ENCODE measurements at places on chromosomes 11 and 22. TPM values are rescaled to one million over a fixed set of nuclear protein-coding genes. Genes with fewer than 3 reads are reported as not detected.

The CD6 gene
- 293 TPM for total RNA-seq

The FAT3 gene
- not detected for total RNA-seq

The SNX32 gene
- total RNA-seq = 1.6 TPM

The FIBP gene
- total RNA-seq = 71.7 TPM

The IGSF9B gene
- 66.2 TPM for total RNA-seq

The MN1 gene
- 0.40 TPM for total RNA-seq

The DUSP8 gene
- 2.6 TPM for total RNA-seq

GRCh38 chr22:40823426-40823825 is 4.3 kb upstream of the SLC25A17 start:
- no peaks in the 10 kb centered on the region for H3K27me3 ChIP-seq
- peaks cover 17% of the 10 kb centered on the region for H3K36me3 ChIP-seq
- no peak overlapping the region for H3K4me3 ChIP-seq
- peaks cover 11% of the 10 kb centered on the region for H3K4me1 ChIP-seq
- H3K27ac ChIP-seq = no peak overlapping the region

DNA sequence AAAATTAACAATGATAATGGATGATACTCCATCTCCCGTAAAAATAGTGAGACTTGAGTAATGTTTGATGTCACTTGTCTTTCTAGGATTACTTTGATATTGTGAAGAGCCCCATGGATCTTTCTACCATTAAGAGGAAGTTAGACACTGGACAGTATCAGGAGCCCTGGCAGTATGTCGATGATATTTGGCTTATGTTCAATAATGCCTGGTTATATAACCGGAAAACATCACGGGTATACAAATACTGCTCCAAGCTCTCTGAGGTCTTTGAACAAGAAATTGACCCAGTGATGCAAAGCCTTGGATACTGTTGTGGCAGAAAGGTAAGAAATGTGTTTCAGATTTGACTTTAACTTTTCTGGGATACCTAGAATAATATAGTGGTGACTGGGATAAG is 48.0 kb upstream of the L3MBTL2 start:
- H3K27ac ChIP-seq = no peak overlapping the region
- no peaks in the 10 kb centered on the region for H3K27me3 ChIP-seq
- H3K4me3 ChIP-seq = no peak overlapping the region
- H3K36me3 ChIP-seq = peaks cover 81% of the 10 kb centered on the region
- DNase-seq = no peak

DNA sequence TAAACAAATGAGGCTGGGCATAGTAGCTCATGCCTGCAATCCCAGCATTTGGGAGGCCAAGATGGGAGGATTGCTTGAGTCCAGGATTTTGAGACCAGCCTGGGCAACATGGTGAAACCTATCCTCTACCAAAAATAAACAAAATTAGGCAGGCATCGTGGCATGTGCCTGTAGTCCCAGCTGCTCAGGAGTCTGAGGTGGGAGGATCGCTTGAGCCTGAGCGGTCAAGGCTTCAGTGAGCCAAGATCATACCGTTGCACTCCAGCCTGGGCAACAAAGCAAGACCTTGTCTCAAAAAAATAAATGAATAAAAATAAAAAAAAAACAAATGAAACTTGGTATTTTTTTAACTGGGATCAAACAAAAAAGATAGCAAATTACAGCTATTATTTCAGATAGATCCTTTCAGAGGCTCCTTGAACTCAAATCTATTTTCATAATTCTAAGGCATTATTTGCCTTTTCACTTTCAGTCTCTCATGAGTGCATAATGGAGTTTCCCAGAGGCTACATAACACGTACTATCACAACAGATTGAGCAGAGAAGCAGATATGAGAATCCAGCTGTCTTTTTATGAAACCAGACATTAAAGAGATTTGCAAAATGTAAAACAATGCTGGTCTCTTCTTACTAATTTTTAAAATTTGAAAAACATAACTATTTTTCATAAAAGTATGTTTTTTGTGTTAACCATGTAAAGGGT is 23.1 kb downstream of the DDIAS start:
- no peak overlapping the region for H3K27ac ChIP-seq
- peaks cover 27% of the 10 kb centered on the region for H3K36me3 ChIP-seq
- H3K27me3 ChIP-seq = no peaks in the 10 kb centered on the region
- DNase-seq = no peak
- H3K4me3 ChIP-seq = no peak overlapping the region

GRCh38 chr11:71426413-71426812 is 21.8 kb downstream of the DHCR7 start:
- no peak for DNase-seq
- H3K27me3 ChIP-seq = no peaks in the 10 kb centered on the region
- H3K27ac ChIP-seq = no peak overlapping the region
- H3K36me3 ChIP-seq = no peaks in the 10 kb centered on the region

- H3K4me1 ChIP-seq = peaks cover 38% of the 10 kb centered on the region
- DNase-seq = no peak
Measured at GRCh38 chr11:65644837-65645236, 6.9 kb downstream of the SIPA1 start.

- H3K27me3 ChIP-seq = no peaks in the 10 kb centered on the region
- no peaks in the 10 kb centered on the region for H3K36me3 ChIP-seq
- H3K27ac ChIP-seq = no peak overlapping the region
- H3K4me1 ChIP-seq = no peaks in the 10 kb centered on the region
Measured at GRCh38 chr11:70538641-70539359, 140.5 kb downstream of the CTTN start.

DNA sequence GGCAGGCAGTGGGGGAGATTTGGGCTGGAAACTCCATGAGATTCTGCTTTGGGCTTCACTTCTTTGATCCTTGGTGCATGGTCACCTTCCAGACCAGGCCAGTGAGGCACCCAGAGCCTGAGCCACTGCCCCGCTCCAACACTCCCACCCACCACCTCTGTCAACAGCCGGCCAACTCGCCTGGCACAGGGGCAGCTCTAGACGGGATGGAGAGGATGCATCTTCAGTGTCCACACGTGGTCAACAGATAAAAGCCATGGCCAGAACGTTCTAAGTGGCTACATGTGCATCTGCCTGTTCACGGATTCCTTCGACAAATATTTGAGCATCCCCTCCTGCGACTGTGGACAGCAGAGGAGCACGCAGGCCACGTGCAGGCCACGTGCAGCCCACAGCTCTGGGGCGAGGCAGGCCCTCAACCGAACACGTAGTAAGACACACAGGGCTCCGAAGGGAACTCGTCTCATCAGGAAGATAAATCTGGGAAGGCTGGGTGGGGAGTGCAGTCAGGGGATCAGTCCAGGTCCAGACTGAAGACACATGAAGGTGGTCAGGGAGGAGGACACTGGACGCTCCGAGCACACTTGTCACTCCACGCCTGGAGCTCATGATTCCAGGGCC is 1.2 kb downstream of the LRRC56 start:
- H3K4me3 ChIP-seq = no peak overlapping the region
- peaks cover 26% of the 10 kb centered on the region for H3K4me1 ChIP-seq
- no peak for DNase-seq
- no peaks in the 10 kb centered on the region for H3K27me3 ChIP-seq

- no peaks in the 10 kb centered on the region for H3K36me3 ChIP-seq
- no peaks in the 10 kb centered on the region for H3K4me1 ChIP-seq
- H3K27ac ChIP-seq = no peak overlapping the region
- peaks cover 13% of the 10 kb centered on the region for H3K27me3 ChIP-seq
- peak; percentile 61 for DNase-seq
- no peak overlapping the region for H3K4me3 ChIP-seq
Measured at GRCh38 chr11:4539603-4540219, 5.3 kb upstream of the OR52M1 start.

DNA sequence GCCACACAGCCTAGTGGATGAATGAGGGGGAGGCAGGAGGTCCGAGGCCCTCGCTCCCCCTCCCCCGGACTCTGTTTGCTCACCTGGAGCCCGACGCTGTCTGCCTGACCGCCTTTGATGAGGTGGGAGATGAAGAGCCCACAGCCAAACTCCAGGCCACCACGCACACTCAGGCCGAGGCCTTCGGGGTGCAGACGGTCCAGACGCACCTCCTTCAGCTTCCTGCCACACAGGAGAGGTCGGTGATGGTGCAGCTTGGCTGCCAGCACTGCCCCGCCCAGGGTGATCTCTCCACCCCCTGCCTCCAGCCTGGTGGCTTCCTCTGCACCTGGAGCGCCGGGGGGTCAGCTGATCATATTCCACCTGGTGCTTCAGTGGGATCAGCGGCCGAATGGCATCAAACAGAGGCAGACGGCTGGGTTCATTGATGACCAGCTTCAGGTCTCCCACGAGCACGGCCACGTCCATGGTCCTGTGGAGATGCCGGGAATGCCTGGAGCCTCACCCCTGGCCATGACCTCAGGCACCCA is 13.1 kb downstream of the USH1C start:
- H3K27ac ChIP-seq = no peak overlapping the region
- DNase-seq = no peak
- peaks cover 12% of the 10 kb centered on the region for H3K27me3 ChIP-seq

DNA sequence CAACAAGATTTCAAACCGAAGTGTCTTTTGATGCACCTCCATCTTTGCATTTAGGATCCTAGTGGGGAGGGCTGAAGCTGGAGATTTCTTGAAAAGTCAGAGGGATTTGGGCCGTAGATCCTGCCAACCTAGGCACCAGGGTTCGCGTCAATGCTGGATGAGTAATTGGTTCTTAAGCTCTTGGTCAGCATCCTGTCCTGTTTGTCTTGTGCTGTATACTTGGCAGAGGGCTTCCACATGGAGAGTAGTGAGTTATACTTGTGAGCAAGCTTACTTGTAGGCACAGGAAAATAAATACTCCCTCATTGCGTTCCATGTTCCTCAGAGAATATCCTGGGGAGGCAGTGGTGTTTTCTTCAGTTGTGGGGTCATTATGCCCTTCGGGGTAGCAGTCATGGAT is 12.6 kb downstream of the INSC start:
- H3K27ac ChIP-seq = no peak overlapping the region
- peaks cover 46% of the 10 kb centered on the region for H3K27me3 ChIP-seq
- H3K4me3 ChIP-seq = no peak overlapping the region
- no peaks in the 10 kb centered on the region for H3K36me3 ChIP-seq
- no peak for DNase-seq

GRCh38 chr11:95239871-95240649 is 9.1 kb upstream of the SESN3 start:
- no peak overlapping the region for H3K27ac ChIP-seq
- no peak for DNase-seq
- no peaks in the 10 kb centered on the region for H3K27me3 ChIP-seq
- no peak overlapping the region for H3K4me3 ChIP-seq
- no peaks in the 10 kb centered on the region for H3K36me3 ChIP-seq

Data from activated CD4-positive, alpha-beta memory T cell treated with anti-CD3 and anti-CD28 coated beads, Interleukin-2, amount 10 ng/mL, durations not matched to agents 7 days and 5 days (primary cell).